T-helper 1 cell (primary cell): ENCODE measurements at places on chromosomes 2 and 18.

- no peak for DNase-seq
Observed at GRCh38 chr18:46866523-46866922, 50.8 kb downstream of the PIAS2 start.

DNA sequence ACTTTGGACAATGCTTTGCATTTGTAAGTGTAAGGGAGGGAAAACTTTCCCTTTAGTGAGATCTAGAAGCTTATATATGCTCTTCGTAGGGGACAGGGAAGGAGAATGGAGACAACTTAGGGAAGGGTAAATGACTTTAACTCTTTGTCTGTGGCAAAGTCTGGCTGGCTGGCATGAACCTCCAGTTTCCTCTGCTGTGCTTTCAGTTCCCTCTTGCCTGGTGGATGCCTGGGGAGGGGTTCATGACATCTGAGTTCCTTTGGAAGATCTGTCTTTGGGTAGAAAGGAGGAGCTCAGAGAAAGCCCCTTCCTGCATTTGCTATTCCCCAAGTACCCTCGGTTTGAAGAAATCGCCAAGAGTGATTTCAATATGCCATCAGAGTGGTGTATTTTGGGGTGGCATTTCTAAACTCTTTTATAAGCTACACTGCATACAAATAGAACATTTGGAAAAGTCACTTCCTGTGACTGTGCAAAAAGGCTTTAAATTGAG, 143.6 kb downstream of the VAPA start:
- DNase-seq, result no peak

GRCh38 chr2:225531559-225531958, 132.0 kb downstream of the NYAP2 start:
- no peak for DNase-seq

DNA sequence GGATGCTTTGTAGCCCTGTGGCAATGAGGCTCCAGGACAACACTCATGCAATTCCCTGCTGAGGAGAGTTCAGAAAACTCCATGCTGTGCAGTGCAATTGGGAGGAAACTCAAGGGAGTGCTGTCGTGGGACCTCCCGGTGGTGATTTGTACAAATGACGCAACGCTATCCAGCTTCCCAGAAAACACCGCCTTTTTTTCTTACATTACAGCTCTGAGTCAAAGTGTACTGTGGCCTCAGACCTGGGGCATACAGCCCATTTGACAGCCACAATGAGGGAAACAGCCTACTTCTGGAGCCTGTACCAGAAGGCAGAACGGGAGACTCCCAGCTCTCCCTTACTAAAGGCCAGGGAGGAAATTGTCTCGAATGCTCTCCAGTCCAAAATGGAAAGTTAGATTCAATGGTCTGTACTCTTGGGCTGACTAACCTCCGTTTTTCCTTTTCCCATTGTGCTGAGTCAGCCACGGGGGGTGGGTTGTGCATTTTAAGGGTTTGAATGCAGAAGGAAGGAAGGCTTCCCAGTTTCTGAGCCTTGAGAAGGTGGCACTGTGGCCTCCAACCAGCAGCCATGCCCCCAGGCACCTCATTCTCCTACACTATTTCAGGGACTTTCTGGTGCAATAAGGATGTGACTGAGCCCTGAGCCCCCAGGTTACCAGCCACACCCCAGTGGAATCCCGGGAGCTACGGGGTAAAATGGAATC, 16.4 kb upstream of the CYP1B1 start:
- no peak for DNase-seq
